ENCODE measurements at places on chromosomes 11 and 22. TPM values are rescaled to one million over a fixed set of nuclear protein-coding genes. Genes with fewer than 3 reads are reported as not detected.

The ABCC8 gene
- total RNA-seq: 1.4 TPM

The AGBL2 gene
- 1.8 TPM for total RNA-seq

The CREB3L1 gene
- 5.8 TPM for total RNA-seq

The LIF gene
- 46.4 TPM for total RNA-seq

The SERHL2 gene
- 0.12 TPM for total RNA-seq

The ARL2 gene
- 185 TPM for total RNA-seq

The FXYD2 gene
- 16.9 TPM for total RNA-seq

The KCTD14 gene
- total RNA-seq: 2.2 TPM

The CNGA4 gene
- 0.18 TPM for total RNA-seq

The TMEM86A gene
- 0.31 TPM for total RNA-seq

The CD248 gene
- not detected for total RNA-seq

The TMEM184B gene
- total RNA-seq: 38.5 TPM

The CLMP gene
- 35.9 TPM for total RNA-seq

The SMTNL1 gene
- total RNA-seq: not detected

The APOC3 gene
- total RNA-seq: not detected

The SLC1A2 gene
- total RNA-seq: 0.10 TPM

The OR10D3 gene
- not detected for total RNA-seq

The DUSP8 gene
- 2.0 TPM for total RNA-seq

The CCDC73 gene
- total RNA-seq: 0.05 TPM

The COMT gene
- 155 TPM for total RNA-seq

The TPH1 gene
- total RNA-seq: 0.10 TPM

The GLYATL1 gene
- not detected for total RNA-seq

The MIAT gene
- total RNA-seq: 0.35 TPM

The TMEM191B gene
- total RNA-seq: 0.26 TPM
